Astrocyte of the spinal cord (primary cell): ENCODE measurements at places on chromosomes 6 and 20.
A peak's percentile ranks its signal among the peaks of the same experiment; 100 is the strongest.

- no peak for DNase-seq
These were observed 18.1 kb downstream of the TFAP2A start for GRCh38 chr6:10396785-10397184.

DNA sequence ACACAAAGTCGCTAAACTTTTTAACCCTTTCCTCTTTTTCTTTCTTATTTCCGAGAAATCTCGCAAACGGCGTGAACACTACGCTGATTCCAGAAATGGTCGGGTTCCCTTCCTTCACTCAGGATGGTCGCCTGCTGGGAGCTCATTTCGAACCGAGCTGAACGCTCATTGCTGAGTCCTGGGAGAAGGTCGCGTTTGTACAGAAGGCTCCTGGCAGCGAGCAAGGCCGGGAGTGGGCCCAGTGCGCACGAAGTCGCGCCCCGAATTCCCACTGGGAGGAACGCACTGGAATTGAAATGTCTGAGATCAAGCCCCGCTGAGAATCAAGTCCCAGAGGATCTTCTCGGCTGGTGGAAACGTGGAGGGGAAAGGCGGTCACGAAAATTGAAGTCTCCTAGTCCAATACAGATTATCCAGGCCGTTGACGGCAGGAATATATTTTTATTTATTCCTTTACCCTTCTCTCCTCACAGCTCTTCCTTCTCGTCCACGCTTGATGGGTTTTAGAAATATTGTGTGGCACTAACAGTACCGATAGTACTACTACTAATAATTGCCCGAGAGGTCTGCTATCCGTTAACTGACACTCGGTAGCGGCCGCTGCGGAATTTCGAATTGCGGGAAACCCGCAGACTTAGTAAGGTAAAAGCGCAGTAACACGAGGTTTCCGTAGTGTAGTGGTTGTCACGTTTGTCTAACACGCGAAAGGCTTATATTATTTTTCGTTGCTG lies 207.2 kb upstream of the ZNF184 start:
- DNase-seq, result no peak

GRCh38 chr6:42335896-42336295 lies 115.8 kb downstream of the TRERF1 start:
- no peak for DNase-seq

- DNase-seq, result no peak
These were observed 462.9 kb downstream of the COL12A1 start for GRCh38 chr6:74742793-74743508.

- DNase-seq, result no peak
These were observed 158.6 kb upstream of the MLN start for GRCh38 chr6:33962246-33963027.

DNA sequence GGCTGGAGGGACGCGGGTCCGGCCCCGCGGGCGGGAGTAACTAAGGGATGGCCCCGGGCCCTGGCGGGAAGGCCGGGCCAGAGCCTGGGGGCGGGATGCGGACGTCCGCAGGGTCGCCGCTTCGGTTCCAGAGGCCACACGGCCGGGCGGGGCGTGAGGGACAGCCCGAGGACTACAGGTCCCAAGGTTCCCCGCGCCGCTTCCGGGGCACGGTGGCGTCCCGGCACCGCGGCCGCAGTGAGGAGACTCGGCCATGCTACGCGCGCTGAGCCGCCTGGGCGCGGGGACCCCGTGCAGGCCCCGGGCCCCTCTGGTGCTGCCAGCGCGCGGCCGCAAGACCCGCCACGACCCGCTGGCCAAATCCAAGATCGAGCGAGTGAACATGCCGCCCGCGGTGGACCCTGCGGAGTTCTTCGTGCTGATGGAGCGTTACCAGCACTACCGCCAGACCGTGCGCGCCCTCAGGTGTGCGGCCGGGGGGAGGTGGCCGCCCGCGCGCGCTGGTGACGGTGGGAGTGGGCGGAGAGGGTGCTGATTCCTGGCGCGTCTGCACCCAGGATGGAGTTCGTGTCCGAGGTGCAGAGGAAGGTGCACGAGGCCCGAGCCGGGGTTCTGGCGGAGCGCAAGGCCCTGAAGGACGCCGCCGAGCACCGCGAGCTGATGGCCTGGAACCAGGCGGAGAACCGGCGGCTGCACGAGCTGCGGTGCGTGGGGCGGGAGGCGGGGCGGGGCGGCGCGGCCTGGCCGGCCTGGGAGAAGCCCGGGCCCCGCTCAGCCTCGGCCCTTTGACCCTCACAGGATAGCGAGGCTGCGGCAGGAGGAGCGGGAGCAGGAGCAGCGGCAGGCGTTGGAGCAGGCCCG lies at the start of gene MRPS26:
Gene MRPS26 (plus strand): TSS at position 237 of the 861 bp plus-strand sequence. CDS start 17 bp downstream, at position 254.
- peak; percentile 86 for DNase-seq

DNA sequence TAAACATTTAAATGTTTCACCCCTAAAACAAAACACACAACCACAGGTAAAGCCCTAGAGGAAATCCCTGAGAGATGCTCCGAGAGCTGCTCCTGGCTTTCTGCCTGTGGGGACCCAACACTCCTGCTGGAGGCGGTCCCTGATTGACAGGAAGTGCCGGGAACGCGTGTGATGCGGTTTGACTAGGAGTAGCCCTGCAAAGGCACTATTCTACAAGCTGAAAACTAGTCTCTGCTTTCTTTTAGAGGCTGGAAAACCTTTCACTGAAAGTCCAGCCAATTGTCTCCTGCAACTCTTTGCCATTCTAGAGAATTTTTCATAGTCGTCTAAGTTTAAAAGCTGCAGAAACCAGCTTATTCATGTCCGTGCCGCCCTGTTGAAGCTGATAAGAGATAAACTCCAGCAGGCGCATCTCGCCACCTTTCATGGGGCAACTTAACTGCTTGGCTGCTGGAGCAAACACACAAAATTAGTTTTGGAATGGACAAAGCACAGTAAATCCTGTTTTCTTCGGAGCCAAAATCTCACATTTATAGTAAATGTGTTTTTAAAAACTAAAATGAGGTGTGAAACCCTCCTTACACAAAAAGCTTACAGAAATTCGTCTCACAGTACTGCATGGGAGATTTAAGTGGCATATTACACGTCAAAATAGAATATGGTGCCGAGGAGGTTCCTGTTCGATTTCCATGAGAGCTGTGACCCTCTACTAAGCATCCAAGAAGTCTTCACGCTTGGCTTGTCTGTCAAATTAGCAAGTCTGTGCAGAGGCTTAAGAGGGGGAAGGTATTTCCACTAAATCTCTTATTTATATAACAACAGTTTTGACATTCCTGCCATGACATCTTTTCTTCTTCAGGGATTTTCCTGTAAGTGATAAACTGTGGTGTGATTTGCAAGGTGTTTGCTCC lies 46.9 kb downstream of the DACT2 start:
- DNase-seq, result no peak

DNA sequence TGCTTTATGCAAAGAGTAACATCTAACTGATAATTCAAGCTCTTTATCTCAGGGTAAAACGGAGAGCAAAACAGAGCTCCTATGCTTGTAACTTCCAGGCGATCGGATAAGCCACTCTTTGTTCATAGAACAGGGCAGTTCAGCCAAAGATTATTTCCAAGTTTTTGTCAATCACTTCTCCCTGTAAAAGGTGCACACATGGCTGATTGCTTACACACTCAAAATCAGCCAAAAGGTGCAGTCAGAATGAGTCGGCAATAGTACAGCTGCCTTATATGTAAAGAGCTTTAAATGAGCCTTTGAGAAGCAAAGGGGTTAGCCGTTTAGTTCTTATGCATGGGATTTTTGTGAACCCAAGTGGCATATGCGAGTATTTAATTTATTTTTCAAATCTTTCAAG lies 449.6 kb upstream of the POU3F2 start:
- no peak for DNase-seq

GRCh38 chr6:167928111-167928510 lies 69.4 kb upstream of the KIF25 start:
- no peak for DNase-seq

GRCh38 chr6:56692523-56693245 lies 50.0 kb upstream of the DST start:
- DNase-seq, result peak; percentile 61

- DNase-seq, result peak; percentile 29
These were observed 38.8 kb downstream of the SLC22A1 start for GRCh38 chr6:160160450-160160849.

- DNase-seq, result no peak
These were observed 117.9 kb upstream of the ZNF217 start for GRCh38 chr20:53711333-53712211.

DNA sequence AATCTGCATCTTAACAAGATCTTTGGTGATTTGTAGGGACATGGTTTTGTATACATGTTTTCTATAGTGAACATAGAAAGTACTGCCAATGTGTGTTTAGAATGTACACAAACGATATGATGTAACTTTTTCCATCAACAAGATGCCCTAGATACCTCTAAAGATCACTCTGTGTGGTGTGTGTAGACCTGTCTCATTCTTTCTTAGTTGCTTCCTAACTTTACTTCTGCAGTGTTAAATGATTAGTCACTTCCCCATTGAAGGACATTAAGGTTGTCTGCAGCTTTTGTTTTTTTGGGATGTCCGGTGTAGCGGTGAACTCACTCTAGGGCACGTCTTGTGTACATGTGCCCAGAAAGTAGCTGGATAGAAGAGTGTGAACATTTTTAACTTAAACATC lies 35.9 kb downstream of the CDYL start:
- no peak for DNase-seq

DNA sequence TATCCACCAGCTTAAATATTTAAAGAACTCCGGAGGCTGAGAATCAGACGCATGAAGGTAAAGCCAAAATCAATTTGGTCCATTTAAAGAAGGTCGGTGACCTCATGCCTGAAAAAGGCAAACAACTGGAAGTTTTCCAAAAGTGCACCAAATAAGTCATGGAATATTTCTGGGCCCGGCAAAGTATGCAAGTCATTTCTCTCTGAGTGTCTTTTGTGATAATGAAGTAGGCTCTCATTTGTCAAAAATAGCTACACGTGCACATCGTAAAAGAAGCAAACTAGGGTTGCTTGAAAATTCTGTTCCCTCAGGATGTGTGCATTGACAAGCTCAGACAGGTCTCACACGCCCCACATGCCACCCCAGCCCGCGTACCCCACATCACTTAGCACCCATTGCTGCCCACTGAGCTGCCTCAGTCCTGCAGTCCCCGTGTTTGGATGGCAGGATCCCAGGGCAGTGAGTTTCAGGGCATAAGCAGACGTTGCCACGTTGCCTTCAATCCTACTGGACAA lies 20.5 kb upstream of the PYGB start:
- DNase-seq, result peak; percentile 51

GRCh38 chr6:110939429-110940200 lies 18.9 kb upstream of the GTF3C6 start:
- DNase-seq, result no peak

- DNase-seq, result no peak
These were observed 426.8 kb upstream of the SOX4 start for GRCh38 chr6:21166754-21167153.

- no peak for DNase-seq
These were observed 31.6 kb upstream of the LAMA4 start for GRCh38 chr6:112286010-112286409.

DNA sequence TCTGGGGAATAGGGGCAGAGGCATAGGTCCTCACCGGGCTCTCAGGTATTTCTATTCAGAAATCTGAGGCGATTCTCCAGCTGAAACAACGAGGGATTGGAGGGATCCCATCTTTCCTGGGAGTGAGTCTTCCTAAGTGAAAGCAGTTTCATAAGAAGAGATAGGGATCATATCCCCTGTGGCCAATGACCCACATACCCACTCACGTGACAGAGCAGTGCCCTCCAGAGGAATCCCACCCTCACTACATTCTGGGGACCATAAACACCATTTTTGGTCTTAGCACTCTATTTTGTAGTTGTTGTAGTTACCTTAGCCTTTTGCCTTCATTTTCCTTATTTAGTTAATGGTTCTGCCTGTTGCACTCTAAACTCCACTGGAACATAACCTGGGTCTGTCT lies 121.1 kb downstream of the GPR63 start:
- no peak for DNase-seq

- DNase-seq, result no peak
These were observed 36.6 kb downstream of the PTPN1 start for GRCh38 chr20:50546729-50547314.

- DNase-seq, result peak; percentile 45
These were observed 47.7 kb downstream of the AKAP7 start for GRCh38 chr6:131182991-131183425.

GRCh38 chr6:119105282-119105681 lies 26.8 kb upstream of the FAM184A start:
- DNase-seq, result no peak

DNA sequence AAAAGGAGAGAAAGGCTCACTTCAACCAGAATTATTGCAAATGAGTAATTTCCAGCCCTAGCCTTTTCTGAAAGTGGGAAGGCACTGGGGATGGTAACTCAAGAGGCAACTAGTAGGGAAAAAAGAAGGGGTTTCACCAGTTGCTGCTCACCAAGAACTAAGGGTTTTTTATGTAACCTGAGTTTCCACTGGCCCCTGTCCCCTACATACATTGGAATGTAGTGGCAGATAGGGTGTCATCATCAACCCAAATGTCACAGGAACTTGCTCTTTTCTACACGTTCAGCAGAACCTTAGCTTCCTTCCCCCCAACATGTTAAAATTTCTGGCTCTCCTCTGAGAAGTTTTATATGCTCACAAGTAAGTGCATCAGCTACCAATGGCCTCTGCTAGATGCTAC lies 38.2 kb upstream of the PKHD1 start:
- no peak for DNase-seq

DNA sequence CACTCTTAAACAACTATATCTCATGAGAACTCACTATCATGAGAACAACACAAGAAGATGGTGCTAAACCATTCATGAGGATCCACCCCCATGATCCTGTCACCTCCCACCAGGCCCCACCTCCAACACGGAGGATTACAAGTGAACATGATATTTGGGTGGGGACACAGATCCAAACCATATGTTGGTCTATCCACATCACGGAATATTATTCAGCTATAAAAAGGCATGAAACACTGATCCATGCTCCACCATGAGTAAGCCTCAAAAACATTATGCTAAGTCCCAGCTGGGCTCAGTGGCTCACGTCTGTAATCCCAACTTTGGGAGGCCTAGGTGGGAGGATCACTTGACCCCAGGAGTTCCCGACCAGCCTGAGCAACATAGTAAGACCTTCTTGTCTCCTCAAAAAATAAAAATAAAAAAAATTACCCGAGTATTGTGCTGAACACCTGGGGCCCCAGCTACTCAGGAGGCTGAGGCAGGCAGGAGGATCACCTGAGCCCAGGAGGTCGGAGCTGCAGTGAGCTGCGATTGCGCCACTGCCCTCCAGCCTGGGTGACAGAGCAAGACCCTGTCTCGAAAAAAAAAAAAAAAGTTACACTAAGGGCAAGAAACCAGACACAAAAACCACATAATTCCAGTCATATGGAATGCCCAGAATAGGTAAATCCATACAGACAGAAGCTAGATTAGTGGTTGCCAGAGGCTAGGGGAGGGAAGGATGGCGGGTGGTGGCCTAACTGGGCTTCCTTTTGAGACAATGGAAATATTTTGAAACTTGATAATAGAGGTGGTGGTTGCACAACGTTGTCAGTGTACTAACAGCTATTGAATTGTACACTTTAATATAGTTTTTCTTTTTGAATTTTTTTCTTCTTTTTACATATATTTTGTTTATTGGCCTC lies 43.1 kb downstream of the ZNF217 start:
- no peak for DNase-seq

- DNase-seq, result peak; percentile 60
These were observed 64.2 kb downstream of the SGK1 start for GRCh38 chr6:134253681-134254080.

- peak; percentile 97 for DNase-seq
These were observed 7.8 kb downstream of the ADTRP start for GRCh38 chr6:11770546-11771466.
